ENCODE measurements at places on chromosomes 16 and 17. TPM values are rescaled to one million over a fixed set of nuclear protein-coding genes. Genes with fewer than 3 reads are reported as not detected.

GRCh38 chr17:43308999-43309398 is 75.2 kb upstream of the RNU2-1 start:
- no peak for DNase-seq

- no peak for DNase-seq
Measured at GRCh38 chr17:80860703-80861417, 130.8 kb upstream of the CHMP6 start.

The SDR42E2 gene
- total RNA-seq: not detected

- DNase-seq: no peak
Measured at GRCh38 chr16:27269300-27270150, 953 bp upstream of the NSMCE1 start.

DNA sequence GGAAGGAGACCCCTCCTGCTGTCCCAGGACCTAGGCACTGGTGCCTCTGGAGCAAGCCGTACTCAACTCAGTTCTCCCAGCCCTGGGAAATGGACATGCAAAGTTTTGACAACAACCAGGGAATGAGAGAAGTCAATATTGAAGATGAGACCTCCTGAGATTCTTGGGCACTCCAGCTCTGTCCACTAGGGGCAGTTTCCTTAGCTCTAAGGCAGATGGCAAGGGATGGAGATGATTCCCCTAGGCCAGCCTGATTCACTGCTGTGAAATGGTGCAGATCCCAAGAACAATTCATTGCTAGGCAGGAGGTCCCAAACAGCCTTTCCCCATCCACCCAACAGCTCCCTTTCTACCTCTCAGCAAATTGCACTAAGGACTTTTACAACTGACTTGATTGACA is 20.5 kb upstream of the SDR42E2 start:
- DNase-seq: no peak

GRCh38 chr17:62998166-62998565 is 32.1 kb downstream of the TANC2 start:
- no peak for DNase-seq

The TANC2 gene
- 14.0 TPM for total RNA-seq

Data from HT1080 (cell line).